ENCODE measurements at places on chromosomes 5 and 9.

GRCh38 chr5:10702911-10703491 is 58.0 kb downstream of the DAP start:
- DNase-seq = no peak

DNA sequence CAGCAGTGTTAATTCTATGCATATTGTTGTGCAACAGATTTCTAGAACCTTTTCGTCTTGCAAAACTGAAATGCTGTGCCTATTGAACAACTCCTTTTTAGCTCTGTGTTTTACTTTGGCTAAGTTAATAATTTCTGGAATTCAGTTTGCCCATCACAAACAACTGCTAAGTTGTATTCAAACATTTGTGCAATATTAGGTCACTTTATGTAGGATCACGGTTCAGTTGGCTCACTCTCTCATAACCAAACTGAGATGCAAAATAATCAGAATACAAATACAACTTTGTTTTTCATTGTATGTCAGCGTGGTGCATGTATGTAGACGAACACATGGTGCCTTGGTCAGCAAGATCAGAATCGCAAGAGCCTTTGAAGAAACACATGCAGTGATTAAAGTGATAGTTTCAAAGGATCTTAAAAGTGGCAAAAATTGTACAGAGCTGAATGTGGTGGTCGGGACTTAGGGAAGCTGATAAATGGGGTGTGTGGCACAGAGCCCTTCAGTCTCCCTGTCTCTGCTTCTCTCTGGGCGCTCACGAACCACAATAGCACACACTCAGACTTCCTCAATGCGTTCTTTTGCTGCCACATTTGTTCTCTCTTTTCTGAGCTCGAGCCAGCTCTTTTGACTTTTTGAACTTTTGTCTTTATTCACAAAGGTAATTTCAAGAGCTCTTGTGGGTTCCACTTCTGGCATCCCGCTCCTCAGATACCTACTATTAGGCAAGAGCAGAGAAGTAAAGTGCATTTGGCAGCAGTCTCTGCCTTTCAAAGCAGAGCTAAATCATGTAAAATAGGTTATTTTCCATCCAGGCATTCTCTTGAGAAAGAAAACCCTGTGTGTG is 112.4 kb upstream of the CTSL start:
- DNase-seq = no peak

DNA sequence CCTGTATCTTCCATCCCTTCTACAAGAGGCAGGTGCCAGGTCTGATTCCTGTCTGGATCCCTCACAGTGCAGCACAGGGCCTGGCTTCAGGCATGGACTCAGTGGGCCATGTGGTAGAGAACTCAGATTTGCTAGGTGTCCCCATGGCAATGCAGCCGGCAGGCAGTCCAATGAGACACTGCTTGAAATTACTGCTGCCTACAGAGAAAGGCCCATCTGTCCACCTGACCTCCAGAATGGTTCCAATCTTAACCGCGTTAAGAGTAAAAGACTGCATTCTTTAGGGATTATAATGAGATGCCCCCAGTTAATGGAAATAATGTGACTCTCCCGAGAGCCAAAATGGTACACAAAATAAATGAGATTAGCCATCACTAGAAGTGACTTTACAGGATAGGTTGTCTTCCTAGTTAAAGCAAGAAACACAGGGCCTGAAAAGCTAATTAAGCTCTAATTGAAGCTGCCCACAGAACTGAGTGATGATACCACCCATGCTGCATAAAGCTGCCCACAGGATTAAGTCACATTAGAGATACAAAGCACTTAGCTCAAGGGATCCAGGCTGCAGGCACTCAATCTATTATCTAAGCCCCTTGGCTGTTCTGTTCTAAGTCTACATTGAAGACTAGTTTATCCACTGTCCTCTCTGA is 11.4 kb downstream of the FAM193B start:
- no peak for DNase-seq

GRCh38 chr9:35453786-35454185 is 36.1 kb upstream of the RUSC2 start:
- no peak for DNase-seq

GRCh38 chr9:130633336-130634190 is 30.8 kb upstream of the PRDM12 start:
- DNase-seq = no peak

DNA sequence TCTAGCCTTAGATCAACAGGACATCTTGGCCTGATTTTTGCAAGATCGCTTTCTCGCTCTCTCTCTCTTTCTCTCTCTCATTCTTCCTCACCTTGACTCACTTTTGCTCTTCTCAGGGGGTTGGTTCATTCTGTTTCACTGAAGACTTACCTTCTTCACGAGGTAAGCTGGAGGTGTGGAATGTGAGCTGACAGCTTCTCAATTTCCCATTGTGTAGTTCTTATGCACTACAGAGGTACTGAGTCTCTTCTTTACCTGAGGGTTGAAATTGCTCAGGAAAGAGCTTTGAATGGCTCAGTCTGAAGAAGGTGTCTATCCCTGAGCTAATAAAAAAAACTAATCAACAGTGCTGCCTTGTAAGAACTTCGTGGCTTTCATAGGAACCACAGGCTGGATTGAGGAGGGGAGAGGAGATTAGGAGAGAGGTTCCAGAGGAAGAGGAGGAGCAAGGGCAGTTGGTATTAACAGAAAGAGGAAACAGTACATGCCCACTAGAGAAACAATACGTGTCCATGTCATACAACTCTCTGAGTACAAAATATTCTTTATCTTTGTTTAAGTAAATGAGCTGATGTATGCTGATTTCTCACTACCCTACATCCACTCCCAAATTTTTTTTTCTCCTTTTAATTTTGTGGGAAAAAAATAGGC is 192.2 kb downstream of the TMEM167A start:
- no peak for DNase-seq

DNA sequence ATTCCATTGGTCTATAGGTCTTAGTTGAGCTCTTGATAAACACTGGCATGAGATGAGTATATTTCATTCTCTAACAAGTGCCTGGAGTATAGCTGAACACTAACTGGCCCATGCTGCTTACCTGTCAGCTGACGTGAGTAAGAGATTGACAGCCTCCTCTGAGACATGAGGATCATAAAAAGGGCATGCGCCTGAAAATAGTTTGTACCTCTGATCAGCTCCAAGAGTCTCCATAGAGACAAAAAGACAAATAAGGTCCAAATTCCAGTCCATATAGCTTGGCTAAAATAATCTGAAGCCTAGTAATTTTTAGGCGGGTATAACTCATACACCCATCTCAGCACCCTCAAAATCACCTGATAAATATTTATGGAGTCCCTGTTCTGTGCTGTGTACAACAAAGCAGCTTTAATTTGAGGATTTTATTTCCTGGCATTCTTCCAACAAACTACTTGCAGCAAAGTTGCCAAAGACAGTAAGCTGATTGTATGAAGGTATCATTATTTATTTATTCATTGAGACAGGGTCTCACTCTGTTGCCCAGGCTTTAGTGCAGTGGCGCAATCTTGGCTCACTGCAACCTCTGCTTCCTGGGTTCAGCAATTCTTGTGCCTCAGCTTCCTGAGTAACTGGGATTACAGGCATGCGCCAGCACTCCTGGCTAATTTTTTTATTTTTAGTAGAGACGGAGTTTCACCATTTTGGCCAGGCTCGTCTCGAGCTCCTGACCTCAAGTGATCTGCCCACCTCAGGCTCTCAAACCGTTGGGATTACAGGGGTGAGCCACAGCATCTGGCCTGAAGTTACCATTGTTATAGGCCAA is 16.2 kb upstream of the FSD1L start:
- no peak for DNase-seq

DNA sequence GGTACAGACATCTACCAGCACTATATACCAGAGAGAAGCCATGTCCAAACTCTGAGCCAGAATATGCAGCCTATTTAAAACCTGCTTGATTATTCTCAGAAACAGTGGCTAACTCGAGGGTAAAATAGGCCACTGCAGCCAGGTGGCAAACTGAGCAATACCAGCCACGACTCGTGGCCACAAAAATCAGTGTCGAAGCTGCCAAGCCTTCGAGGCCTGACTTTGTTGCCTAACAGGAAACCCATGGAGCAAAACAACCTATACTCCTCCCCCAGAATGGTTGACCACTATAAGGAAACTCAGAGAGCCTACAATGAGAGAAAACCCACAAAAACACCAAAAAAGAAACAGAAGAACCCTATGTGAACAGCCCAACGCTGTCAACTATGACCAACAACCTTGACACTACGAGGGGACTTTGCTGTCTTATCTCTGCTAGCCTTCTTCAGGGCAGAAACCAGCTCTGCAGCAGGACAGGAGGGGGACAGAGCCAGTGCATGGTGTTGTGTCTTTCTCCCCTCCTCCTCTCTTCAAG is 133.8 kb downstream of the TMEM174 start:
- DNase-seq = no peak
